ENCODE measurements at places on chromosomes 2 and 18.

DNA sequence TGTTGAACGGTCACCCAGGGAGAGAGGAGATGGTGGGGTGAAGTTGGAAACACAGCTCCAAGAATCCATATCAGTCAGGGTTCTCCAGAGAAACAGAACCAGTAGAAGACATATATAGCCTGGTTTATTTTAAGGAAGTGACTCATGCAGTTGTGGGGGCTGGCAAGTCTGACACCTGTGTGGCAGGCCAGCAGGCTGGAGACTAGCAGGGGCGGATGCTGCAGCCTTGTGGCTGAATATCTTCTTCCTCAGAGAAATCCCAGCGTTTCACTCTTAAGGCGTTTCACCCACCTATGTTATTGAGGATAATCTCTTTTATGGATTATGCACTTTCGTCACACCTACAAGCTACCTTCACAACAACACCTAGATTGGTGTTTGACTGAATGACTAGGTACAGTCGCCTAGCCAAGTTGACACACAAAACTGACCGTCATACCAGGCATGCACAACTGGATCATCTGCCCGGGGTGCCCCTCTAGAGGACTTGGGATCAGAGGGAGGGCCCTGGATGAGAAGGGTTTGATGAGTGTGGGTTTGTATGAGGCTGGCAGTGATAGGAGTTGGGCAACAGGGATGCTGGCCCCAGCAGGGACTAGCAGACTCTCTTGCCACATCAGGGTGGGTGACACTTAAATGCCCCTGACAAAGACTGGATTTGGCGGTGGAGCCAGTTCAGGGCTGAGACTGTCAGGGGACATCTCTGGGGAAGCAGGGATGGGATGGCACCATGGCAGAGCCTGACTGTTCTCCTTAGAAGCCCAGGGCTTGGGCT, 23.4 kb downstream of the MROH2A start:
- no peak for DNase-seq

GRCh38 chr2:157922336-157922735, 46.2 kb upstream of the ACVR1 start:
- DNase-seq: no peak

DNA sequence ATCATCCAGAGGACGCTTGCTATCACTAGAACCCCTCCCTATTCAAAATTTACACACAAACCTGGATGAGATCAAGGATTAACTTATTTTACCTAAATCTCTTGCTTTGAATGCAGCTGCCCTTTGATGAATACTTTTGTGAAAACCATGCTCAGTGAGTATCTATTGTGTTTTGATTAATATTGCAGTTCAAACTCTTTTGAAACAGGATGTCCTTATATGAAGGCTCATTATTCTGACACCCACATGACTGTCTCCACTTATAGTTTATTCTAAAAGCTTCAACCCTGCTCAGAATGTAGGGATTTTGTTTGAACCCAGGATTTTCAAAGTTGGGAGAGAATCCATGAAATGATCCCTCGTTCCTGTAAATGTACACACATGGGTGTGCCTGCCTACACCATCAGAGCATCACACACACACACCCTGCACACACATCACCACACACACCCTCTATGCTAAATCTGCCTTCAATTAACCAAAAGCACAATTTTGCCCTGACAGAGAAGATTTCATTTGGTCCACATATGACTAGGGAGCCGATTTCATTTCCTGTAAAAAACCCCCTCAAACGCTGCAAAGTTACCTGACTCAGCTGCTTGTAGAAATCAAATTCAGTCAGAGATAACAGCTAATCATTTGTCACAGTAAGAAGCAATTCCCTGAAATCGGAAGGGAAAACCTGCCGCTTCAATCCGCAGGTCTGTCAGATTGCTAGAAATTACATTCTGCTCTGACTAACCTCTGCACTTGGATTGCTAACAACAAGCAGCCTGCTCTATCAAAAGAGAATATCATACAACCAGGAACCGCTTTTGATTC, 65.2 kb downstream of the ZEB2 start:
- no peak for DNase-seq

DNA sequence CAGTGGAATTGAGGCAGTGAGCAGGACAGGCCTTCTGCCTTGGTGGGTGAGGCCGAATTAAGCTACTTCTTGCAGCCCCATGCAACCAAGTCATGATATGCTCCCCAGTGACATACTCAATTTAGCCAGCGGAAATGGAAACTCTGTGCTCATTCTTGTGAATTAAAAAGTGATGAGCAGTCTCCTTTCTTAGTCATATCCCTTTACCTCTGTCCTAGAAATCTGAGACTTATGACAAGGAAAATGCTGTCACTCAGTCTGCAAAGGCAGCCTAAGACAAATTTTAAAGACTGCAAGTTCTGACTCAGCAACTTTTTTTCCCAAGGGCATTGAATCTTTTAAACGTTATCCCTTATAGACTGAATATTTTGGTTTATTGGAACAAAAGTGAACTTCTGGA, 218.2 kb downstream of the SH3BP4 start:
- DNase-seq: peak; percentile 50

DNA sequence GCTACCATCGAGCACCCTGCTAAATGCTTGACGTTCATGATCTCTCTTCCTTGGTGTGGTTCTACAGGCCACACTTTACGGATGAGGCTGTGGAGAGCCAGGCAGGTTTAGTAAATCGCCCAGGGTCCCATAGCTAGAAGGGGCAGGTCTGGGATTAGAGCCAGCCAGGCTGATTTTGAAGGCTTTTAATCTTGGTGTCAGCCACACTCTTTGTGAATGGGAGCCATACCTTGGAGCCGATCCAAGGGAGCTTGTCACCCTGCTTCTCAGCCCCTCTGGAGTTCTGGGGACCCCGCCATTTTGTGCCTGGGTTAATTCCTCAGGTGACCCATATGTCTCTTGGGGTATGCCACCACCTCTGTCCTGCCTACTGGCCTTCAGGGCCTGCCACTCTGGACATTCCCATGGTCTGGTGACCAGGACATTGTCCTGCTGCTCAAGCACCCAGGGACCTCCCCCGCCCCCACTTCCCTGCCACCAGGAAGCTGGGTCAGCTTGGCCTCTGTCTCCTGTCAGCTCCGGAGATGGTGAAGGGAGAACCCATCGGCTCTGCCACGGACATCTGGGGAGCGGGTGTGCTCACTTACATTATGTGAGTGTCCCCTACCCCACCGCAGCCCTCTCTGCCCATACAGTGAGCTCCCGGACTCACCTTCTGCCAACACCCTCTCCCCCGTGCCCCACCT, 7.3 kb upstream of the GMPPA start:
- no peak for DNase-seq

DNA sequence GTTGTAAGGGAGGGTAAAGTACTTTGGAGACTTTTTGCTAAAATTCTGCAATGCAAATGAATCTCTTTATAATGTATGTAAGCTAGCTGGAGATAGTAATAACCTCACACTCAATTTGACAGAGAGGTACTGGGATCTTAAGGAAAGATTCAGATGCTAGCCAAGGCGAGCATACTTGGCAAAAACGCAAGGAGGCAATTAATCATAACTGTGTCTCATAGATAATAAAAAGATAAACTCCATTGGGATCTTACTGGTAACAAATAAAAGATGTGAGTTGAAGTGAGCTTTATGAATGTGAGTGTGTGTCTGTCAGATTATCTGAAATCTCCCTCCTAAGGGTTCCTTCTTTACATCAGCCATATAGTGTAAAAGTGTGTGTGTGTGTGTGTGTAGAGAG, 533.0 kb downstream of the TMX3 start:
- no peak for DNase-seq

DNA sequence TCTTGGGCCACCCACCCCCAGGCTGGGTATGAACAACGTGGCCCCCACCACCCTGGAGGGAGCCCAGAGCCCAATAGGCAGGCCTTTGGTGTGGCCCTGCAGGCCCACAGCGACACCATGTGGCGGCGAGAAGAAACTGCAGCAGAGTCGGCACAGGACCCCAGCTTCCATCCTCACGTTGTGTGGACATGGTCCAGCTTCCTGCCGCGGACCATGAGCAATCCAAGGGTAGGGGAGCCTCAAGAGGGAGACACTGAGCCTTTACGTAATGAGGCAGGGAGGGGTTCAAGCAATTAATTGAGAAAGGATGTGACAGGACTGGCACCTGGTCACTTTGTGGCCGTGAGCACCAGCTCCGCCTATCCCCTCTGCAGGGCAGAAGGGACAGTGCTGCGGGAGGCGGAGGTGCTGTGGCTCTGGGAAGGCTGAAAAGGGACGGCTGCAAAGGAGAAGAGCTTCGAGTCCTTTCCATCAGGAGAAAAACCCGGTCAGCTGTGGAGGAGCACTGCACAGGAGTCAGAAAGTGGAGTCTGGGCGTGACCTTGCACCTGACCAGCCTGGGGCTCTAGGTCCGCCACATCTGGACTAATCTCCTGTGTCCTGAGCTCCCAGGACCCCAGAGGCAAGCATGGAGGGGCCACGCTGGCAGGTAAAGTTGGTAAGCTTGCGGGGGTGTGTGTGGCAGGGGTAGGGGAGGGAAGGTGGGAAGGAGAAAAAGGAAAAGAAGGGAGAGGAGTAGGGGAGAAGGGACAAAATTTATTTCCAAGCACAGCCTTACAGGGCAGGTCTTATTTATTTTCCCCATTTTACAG, 44.9 kb downstream of the TMEM37 start:
- peak; percentile 71 for DNase-seq

- DNase-seq: peak; percentile 42
These were observed 385.2 kb downstream of the ARHGAP15 start for GRCh38 chr2:143514413-143514812.

- peak; percentile 80 for DNase-seq
These were observed 113.0 kb upstream of the SLC1A4 start for GRCh38 chr2:64876137-64876647.

DNA sequence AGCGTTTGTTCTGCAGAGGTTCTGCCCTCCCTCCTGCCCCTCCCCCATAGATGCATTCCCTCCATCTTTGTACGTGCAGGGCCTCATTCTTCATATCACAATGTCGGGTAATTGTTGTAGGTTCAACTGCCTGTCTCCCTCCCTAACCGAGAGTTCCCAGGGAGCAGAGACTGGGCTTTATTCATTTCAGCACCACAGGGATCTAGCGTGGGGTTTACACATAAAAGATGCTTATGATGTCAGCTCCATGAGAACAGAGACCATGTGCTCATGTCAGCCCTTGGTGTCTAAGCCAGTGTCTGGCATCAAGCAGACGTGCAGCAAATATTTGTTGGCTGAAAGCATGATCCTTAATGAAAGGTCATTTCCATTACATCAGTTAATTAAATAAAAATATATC, 298.9 kb upstream of the TRIB2 start:
- DNase-seq: no peak

DNA sequence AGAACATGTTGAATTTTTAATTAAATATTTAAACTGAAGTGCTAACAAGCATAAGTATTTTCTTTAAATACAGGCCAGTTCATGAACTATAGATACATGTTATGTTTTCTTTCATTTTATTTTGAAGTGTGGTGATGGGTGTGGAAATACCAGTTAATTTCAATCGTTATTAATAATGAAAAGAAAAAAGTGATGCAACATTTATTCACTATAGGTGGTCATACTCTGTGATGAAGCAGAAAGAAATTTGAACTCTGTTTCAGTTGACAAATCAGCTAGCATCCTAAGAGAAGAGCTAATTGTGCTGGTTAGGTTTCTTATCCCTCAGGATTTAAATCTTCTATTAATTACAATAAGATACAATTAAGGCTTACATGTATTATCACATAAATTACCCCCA, 795.1 kb upstream of the DDX18 start:
- no peak for DNase-seq

Data from AG08395 (cell line).